ENCODE measurements at places on chromosomes 3 and 15.

DNA sequence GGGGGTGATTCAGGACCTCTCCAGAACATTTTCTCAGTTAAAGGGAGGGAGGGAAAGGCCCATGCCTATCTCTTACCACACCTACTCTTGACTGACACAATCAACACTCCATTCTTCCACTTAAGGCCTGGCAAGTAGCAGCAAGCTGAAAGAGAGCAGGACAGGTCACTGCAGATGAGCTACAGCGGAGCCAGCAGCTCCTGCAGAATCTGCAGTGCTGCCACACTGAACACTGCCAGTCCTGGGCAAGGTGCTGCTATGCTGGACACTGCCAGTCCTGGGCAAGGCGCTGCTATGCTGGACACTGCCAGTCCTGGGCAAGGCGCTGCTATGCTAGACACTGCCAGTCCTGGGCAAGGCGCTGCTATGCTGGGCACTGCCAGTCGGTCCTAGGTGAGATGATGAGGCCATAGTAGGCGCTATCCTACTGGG lies 143.7 kb downstream of the MYLK start:
- no peak overlapping the region for H3K4me3 ChIP-seq
- H3K27me3 ChIP-seq, result no peaks in the 10 kb centered on the region
- no peaks in the 10 kb centered on the region for H3K36me3 ChIP-seq
- no peak for DNase-seq
- H3K27ac ChIP-seq, result no peak overlapping the region
- H3K4me1 ChIP-seq, result no peaks in the 10 kb centered on the region

GRCh38 chr15:78691167-78691850 lies 50.3 kb upstream of the CHRNB4 start:
- H3K4me3 ChIP-seq, result no peak overlapping the region
- H3K27ac ChIP-seq, result no peak overlapping the region
- H3K27me3 ChIP-seq, result no peaks in the 10 kb centered on the region
- no peaks in the 10 kb centered on the region for H3K4me1 ChIP-seq

GRCh38 chr15:50050986-50051743 lies 67.9 kb downstream of the ATP8B4 start:
- no peaks in the 10 kb centered on the region for H3K27me3 ChIP-seq
- no peak overlapping the region for H3K27ac ChIP-seq
- DNase-seq, result no peak
- no peaks in the 10 kb centered on the region for H3K36me3 ChIP-seq

GRCh38 chr3:158443632-158444031 lies 127.4 kb upstream of the MLF1 start:
- no peaks in the 10 kb centered on the region for H3K27me3 ChIP-seq
- no peak overlapping the region for H3K27ac ChIP-seq
- H3K36me3 ChIP-seq, result no peaks in the 10 kb centered on the region

DNA sequence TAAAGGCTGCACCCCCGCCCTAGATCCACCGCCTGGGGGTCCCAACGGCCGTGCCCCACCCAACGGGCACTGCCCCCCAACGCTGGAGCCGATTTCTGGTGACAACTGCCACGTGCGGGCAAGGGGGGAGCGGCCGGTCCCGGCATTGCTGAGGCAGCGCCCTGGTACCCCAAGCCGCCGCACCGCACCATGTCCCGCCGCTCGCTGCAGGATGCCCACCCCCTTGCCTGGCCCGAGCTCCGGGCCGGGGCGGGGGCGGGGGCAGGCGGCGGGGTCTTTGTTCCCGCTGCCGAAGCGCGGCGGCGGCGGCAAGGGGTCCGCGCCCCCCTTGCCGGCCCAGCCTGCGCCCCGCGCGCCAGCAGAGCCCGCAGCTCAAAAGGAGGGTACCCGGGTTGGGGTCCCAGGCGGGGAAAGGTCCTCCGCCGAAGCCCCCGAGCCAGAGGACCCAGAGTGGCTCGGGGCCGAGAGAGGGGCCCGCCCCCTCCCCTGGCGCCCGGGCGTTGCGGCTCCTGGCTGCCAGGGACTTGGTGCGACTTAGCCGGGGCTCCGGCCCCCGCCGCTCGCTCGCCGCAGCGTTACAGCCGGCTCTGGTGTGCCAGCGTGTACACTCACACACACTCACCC lies 678 bp downstream of the SEMA7A start:
- H3K4me1 ChIP-seq, result peaks cover 19% of the 10 kb centered on the region
- no peaks in the 10 kb centered on the region for H3K36me3 ChIP-seq
- H3K27me3 ChIP-seq, result no peaks in the 10 kb centered on the region
- peak; percentile 53 for DNase-seq
- H3K4me3 ChIP-seq, result peak overlapping the region; percentile 58

- no peak overlapping the region for H3K4me3 ChIP-seq
- no peak overlapping the region for H3K27ac ChIP-seq
- peaks cover 7% of the 10 kb centered on the region for H3K4me1 ChIP-seq
- H3K27me3 ChIP-seq, result no peaks in the 10 kb centered on the region
These were observed 97.6 kb downstream of the FRMD4B start for GRCh38 chr3:69288161-69288895.

GRCh38 chr3:8962226-8962861 lies 928 bp downstream of the RAD18 start:
- H3K27ac ChIP-seq, result peak overlapping the region; percentile 97
- peaks cover 6% of the 10 kb centered on the region for H3K36me3 ChIP-seq
- H3K4me3 ChIP-seq, result peak overlapping the region; percentile 92
- H3K27me3 ChIP-seq, result no peaks in the 10 kb centered on the region
- peaks cover 18% of the 10 kb centered on the region for H3K4me1 ChIP-seq
- DNase-seq, result no peak

GRCh38 chr15:29942548-29942947 lies 120.3 kb upstream of the TJP1 start:
- DNase-seq, result no peak
- no peaks in the 10 kb centered on the region for H3K4me1 ChIP-seq
- no peaks in the 10 kb centered on the region for H3K36me3 ChIP-seq
- no peak overlapping the region for H3K4me3 ChIP-seq
- no peak overlapping the region for H3K27ac ChIP-seq

Measured in CD8-positive, alpha-beta memory T cell (primary cell).